ENCODE measurements at places on chromosomes 13 and 19.

DNA sequence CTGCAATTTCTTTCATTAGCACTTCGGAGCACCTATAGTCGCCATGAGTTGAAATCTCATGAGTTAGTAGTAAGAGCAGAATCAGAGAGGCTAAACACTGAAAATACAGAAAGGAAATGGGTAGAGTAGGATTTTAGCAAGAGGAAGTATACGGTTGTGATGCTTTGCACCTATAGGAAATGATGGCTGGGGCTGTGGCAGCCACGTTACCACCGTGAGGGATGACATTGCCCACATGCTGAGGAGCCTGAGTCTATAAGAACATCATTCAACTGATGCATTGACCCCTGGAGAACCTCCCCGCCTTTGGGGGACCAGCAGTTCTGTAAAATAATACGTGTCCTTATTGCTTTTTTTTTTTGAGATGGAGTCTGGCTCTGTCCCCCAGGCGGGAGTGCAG is 20.4 kb downstream of the FAM187B start:
- no peak for DNase-seq

DNA sequence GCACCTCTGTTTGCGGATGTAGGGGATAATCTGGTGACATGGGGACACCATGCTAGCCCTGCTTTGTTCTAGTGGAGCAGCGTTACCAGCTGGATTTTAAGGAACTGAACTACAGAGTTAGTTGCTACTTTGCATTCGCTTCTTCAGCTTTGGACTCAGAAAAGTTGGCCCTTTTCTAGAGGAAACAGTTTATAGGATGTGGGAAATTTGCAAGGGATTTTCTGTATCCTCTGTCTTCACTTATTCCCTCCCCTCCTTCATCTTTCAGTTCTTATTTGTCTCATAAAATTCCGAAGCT is 2.1 kb downstream of the GATAD2A start:
- no peak for DNase-seq

- DNase-seq: no peak
Observed at GRCh38 chr13:80924596-80924995, 583.7 kb upstream of the SPRY2 start.

GRCh38 chr19:11639245-11639601 is 41.9 kb downstream of the ZNF627 start:
- DNase-seq: no peak

GRCh38 chr13:50153401-50153800 is 138.2 kb downstream of the KCNRG start:
- no peak for DNase-seq

GRCh38 chr13:43424412-43424811 is 362.4 kb downstream of the ENOX1 start:
- DNase-seq: no peak
